NAMALWA (cell line): ENCODE measurements at places on chromosomes 7 and 10.

- no peak for DNase-seq
These were observed at the start of gene ATOH7 for GRCh38 chr10:68231817-68232251. ATOH7 (minus strand) TSS chr10:68232113; CDS start chr10:68231677, 436 bp downstream.

DNA sequence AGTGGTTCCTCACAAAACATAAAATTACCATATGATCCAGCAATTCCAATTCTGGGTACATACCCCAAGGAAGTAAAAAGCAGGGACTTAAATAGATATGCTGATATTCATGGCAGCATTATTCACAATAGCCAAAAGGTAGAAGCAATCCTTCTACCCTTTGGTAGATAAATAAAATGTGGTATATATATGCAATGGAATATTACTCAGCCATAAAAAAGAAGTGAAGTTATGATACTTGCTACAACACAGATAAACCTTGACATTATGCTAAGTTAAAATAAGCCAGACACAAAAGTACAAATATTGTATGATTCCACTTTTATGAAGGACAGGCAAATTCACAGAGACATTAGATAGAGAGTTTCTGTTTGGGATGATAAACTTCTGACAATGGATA is 13.3 kb downstream of the JMJD1C start:
- DNase-seq = no peak

- no peak for DNase-seq
These were observed 8.8 kb downstream of the ASB10 start for GRCh38 chr7:151178236-151178635.

- DNase-seq = peak; percentile 64
These were observed 180.5 kb downstream of the ZNF365 start for GRCh38 chr10:62554632-62555199.

DNA sequence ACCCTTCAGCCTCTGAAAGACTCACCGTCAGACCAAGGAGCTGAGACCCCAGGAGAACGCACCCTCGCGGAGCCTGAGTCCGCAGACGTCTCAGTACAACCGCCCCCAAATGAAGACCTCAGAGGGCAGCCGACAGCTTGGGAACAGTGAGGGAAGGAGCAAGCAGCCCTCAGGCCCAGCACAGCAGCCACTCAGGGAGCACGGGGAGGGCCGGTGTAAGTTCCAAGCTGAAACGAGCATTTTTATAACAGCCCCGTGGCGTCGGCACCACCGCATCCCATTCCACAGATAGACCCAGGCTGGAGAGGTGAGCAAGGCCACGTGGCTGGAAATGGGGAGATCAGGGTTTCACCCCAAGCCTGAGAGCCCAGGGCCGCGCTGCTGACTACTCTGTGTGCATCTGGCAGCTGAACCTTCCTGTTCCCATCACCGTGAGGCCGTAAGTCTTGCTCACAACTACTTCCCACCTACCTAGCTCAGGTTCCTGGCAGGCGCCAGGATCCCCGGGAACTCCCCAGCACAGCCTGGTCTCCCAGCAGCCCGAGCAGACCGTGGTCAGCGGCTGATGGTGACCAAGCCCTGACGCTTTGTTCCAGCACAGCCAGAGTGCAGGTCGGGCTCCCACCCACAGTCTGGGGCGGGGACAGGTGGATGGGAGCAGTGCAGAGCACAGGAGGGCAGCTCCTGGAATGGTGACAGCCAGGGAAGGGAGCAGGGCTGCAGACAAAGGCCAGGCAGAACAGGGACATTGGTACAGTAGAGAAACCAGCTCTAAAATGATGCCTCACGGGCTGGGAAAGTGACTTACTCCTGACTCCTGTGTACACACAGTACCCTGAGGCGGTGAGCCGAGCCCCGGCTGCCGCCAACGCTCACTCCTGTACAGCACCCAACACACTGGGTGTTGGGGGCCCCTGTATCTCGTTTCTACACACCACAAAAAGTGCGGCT is 6.1 kb upstream of the NOM1 start:
- no peak for DNase-seq

DNA sequence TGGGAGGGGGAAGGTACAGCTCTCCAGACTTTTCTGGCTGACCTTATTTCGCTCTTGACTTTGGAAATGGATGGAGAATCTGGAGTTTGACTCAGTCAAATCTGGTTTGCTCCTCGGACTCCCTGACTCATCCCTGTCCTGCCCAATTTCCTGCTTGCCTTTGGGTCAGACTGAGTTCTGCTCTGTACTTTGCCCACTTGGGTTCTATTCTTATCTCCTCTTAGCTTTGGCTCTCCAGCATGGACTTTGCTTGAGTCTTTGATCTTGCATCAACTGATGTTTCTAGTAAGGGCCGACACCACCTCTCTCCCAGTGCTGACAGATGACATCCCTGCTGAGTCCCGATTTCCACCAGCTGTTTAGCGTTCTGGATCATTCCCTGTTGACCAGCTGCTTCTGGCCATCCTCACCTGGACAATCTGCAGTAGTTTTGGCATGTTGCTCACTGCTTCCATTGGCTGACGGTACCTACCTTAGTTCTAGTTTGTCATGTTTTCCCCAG is 335.3 kb downstream of the SUGCT start:
- no peak for DNase-seq

GRCh38 chr10:88111294-88111693 is 247.9 kb downstream of the PTEN start:
- DNase-seq = no peak

- DNase-seq = no peak
These were observed 83.0 kb downstream of the ABCB5 start for GRCh38 chr7:20698469-20698868.

GRCh38 chr7:146136357-146136875 is 19.8 kb downstream of the CNTNAP2 start:
- no peak for DNase-seq

GRCh38 chr7:12995912-12996469 is 308.6 kb downstream of the ARL4A start:
- no peak for DNase-seq

DNA sequence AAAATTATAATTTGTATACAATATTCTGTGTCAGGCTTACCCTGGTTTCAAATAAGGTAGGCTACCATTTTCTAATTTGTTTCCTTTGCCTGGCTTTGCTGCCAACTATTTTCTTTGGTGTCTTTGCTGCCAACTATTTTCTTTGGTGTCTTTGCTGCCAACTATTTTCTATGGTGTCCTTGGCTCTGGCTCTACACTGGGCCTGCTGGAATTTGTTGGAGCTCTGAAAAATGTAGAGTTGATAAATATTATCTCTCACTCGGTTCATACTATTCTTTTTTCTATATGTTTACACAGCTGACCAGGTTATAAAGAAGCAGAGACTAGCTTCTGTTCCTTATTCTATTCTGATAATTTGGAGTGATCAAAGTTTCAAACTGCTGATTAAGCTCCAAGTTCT is 768.0 kb upstream of the PHF14 start:
- no peak for DNase-seq

DNA sequence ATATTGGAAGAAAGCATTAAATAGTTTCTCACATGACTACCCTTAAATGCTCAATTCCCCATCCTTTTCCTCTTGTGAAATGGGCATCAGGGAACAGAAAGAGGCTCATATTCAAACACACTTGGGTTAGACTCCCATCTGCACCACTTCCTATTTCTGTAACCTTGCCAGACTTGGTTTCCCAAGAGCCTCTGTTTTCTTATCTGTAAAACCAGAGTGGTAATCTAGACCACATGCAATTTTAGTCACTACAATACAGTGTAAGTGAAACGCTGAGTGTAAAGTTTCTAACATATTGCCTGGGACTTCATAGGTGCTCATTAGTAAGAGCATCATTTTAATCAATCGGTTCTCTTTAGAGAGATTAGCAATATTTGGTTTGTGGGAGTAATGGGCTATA is 136.3 kb downstream of the SORCS1 start:
- no peak for DNase-seq

DNA sequence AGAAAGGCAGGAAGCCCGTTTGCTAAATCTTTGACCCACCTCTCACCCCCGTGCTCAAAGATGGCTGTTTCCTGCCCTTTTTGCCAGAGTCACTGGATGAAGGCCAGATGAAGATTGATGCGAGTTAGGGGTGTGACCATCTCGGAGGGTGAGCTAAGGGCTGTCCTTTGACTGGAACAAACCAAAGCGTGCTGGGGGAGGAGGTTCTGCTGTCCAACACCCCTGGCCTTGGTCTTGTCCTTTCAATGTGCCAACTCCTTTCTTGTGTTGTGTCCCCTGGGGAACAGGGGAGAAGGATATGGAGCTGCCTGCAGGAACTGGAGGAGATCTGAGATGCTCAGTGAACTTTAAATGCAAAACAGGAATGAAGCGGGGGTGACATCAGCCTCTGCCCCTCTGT is 90.3 kb upstream of the ADAM12 start:
- DNase-seq = no peak

- no peak for DNase-seq
These were observed 395.4 kb downstream of the LRMDA start for GRCh38 chr10:75826846-75827245.

DNA sequence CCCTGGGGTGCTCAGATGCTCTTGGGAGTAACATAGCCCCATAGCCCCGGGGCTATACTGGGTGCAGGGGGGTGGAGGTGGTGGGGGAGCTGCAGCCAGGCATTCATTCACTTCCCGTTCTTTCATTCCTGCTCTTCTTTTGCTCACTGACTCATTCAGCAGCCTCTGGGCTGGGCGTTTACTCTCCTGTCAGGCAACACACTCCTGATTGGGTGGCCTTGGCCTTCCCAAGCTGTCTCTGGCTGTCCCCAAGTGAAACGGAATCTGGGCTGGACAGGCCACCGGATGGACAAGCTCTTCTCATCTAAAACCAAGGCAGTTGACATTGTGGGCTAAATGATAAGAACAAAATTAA is 34.6 kb downstream of the CHST3 start:
- no peak for DNase-seq

GRCh38 chr7:128459394-128459878 is 3.8 kb downstream of the HILPDA start:
- DNase-seq = peak; percentile 94

GRCh38 chr10:119865699-119866240 is 6.9 kb downstream of the MCMBP start:
- no peak for DNase-seq

GRCh38 chr10:88983206-88983605 is 7.4 kb upstream of the FAS start:
- no peak for DNase-seq
